ENCODE measurements at places on chromosomes 7 and 10.

DNA sequence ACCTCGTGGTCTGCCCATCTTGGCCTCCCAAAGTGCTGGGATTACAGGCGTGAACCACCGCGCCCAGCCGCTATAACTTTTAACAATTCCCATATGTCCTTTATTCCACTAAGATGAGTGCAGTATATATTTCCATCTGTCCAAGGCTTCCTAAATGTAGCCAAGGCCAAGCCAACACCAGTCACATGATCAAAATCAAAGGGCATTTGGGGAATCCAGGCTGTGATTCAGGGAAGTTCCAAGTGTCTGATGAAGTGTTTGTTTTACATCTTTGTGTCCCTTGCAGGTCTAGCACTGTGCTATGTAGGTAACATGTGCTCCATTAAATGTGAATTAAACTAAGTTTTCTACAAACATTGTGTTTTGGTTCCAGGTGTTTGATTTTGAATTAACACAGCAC lies 20.8 kb downstream of the AKR1E2 start:
- DNase-seq, result no peak

- DNase-seq, result no peak
Measured at GRCh38 chr7:113279256-113279655, 160.9 kb upstream of the SMIM30 start.

- no peak for DNase-seq
Measured at GRCh38 chr10:4501306-4501705, 324.7 kb upstream of the AKR1E2 start.

GRCh38 chr7:15662451-15662850 lies 24.0 kb downstream of the MEOX2 start:
- no peak for DNase-seq

DNA sequence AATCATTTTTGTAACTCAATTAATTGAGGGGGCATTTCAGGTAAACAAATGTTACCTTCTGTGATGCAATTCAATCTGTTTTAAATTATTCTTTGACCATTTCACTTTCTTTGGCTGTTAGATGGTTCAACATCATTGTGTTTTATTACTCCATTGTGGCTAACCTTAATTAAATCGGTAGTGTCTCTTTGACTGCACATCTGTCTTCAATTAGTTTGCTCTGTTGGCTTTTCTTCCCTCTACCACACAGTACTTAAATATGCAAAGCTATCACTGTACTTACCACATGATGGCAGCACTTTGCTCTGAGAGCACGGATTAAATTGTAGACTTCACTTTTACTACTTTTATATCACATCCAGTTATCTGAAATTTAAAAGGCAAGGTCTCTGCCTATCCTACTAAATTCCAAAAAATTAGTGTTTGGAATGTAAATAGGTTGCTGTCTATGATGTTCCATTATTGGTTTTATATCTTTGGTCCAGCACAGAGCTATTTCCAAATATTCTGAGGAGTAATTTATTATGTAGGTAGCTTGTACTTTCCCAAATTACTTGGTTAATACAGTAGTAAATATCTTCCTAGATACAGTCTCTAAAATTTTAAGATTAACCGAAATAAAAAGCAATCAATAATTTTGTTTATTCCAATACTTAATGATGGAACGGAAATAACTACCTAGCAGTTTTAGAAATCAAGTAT lies 352.0 kb downstream of the PCLO start:
- DNase-seq, result peak; percentile 73

- no peak for DNase-seq
Measured at GRCh38 chr10:29897999-29898716, 161.2 kb downstream of the JCAD start.

DNA sequence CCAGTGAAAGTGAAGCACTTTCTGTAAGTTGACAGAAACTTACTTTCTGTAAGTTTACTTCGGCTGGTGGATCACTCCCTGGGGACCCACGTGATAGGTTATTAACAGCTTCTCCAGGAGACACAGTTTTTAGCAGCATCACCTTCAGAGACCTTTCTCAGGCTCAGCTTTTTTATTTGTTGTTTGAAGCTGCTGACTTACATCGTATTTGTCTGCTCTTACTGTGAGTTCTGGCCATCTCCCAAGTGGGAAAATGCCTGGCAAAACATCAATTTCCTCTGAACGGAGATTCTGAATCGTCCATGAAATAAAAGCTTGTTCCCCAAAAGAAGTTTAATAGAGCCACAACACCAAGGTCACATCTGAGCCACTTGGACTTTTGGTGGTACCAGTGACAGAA lies 178.7 kb upstream of the PODXL start:
- no peak for DNase-seq

GRCh38 chr10:73899423-73899822 lies 11.5 kb upstream of the PLAU start:
- DNase-seq, result no peak
